Sciatic nerve (tissue), 2 donors: ENCODE measurements at places on chromosomes 1 and 21. TPM values are rescaled to one million over a fixed set of nuclear protein-coding genes. Genes with fewer than 3 reads are reported as not detected.

GRCh38 chr21:45845770-45846090 lies 135.8 kb upstream of the COL6A1 start:
- DNase-seq: no peak

GRCh38 chr21:26835027-26835713 lies 10.0 kb downstream of the ADAMTS1 start:
- no peak for DNase-seq

DNA sequence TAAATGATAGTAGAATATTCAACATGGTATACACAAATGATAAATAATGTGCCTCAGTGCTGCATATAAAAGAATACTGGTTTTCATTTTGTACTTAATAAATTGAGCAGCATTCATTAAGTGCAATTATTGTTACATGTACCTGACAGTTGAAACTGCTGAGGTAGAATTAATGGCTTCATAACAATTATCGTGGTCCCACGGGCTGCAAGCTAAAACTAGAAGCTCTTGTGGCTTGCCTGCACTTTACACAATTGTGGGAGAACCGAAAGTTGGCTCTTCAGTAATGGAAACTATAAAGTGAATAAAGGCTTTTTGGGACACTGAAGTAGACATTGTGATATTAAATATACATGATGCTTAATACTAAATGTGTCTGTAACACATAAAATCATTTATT lies 23.2 kb downstream of the INSL5 start:
- no peak for DNase-seq

TOR3A gene
- total RNA-seq: 18.4 TPM

CD52 gene
- 13.2 TPM for total RNA-seq

TMEM200B gene
- total RNA-seq: 24.6 TPM

MMEL1 gene
- 1.7 TPM for total RNA-seq

FCRL4 gene
- total RNA-seq: not detected
